Breast epithelium (tissue), 4 donors: ENCODE measurements at places on chromosomes 7 and 10.
A peak's percentile ranks its signal among the peaks of the same experiment; 100 is the strongest.

DNA sequence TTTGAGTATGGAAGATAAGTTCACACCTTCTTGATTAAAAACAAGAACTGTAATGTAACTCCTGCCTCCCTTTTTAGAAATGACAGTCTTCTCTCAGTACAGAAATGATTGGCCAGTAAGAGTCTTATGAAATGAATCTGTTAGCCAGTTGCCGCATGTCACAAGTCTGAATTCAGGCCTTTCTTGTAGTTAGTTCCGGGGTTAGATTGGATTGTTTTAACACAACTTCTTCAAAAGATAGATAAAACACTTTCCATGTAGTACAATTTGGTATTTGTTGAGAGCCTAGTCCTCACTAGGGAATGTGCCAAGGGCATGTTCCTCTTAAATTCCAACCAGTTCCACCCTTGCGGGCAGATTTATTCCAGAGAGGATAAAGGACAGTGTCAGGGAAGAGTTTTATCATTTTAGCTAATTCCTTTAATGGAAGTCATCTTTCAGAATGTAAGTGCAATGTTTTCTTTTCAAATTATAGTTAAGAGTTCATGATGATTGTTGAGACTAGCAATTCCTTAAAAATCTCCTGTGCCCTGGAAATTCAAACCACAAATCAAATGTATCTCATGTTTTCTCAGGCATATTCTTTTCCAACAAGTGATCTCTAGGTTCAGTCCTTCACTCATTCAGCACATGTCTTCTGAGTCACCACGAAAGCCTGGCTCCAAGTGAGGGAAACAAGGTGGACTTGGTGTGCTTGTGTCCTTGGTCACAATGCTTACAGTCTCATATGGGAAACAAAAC is 4.1 kb downstream of the FHIP2A start:
- no peak for DNase-seq

DNA sequence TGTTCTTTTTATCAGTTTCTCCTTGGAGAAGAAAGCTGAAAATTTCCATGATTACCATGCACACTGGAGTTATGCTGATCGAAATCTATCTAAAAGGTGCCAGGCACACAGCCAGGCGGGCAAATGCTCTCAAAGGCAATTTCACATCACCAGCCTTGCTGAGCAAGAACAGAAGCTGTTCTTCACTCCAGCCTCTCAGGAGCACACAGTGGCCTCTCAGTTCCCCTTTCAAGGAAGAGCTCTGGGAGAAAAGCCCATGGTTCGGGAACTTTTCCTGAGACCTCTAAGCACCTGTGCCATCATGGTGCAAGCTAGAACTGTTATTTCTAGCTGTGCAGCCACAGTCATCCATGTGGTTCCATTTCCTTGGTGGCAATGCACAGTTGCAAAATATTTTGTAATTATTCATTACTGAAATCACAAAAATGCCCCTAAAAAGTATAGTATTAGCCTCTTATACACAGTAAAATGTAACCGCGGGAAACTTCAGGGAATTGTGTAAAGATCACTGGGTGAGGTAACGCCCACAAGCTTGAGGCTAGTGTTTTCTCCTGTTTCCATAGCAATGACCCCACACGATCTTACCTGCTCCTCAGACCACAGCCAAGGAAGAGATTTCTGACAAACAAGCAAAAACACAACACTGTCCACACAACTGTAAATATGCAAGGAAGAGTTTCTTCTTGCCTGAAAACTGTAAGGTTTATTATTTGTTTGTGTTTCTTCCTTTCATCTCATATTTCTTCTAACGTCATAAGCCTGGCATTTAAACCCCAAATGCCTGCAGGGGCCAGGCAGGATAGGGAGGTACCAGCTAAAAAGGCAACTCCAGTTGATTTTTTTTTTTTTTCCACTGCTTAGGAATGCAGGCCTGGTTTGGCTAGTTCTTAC is 121.2 kb downstream of the FAM107B start:
- peak; percentile 60 for DNase-seq

DNA sequence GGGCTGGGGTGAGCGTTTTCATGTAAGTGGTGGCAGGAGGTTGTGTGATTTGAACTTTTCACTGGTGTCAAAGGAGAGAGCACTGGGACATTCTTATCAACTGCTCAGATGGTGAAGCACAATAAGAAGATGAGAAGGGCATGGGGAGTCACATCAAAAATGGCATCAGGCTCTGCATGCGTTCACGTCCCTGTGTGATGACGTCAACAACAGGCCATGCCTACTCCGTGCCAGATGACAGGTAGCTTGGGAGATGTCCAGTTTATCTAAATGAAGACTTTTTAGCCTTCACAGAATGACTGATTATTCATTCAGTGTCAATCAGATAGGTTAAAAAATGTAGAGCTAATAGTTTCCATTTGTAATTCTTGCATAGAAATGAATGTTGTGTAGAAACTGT is 264.3 kb upstream of the POM121L12 start:
- DNase-seq, result no peak

GRCh38 chr10:14736600-14737081 is 38.1 kb downstream of the FAM107B start:
- DNase-seq, result no peak

DNA sequence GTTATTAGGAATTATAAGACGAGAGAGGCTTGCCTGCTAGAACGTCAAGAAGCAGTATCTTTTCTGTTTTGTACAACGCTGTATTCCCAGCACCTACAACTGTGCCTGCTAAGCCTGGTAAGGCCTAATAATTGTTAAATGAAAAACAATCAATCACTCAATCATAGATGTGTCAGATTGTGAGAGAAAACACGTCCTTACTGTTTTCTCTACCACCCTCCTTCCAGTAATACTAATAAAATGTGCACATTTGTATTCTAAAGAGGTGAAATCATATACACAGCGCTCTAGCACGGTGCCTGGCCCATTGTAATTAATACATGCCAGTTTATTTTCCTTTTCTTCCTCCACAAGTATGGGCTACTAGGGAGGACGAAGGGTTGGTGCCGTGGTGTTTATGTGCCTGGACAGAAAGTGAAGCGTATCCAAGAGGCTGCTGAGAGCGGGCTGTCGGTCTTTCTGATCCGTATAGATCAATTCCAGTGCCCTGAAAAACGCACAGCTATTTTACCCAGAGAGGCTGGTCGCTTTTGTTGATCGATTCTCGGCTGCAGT is 1.5 kb upstream of the AUTS2 start:
- DNase-seq, result no peak

GRCh38 chr10:76864922-76865321 is 772.7 kb downstream of the KCNMA1 start:
- DNase-seq, result no peak

GRCh38 chr7:133478591-133479135 is 225.8 kb downstream of the EXOC4 start:
- DNase-seq, result no peak

- no peak for DNase-seq
Measured at GRCh38 chr10:69816521-69816920, 14.8 kb downstream of the COL13A1 start.

- no peak for DNase-seq
Measured at GRCh38 chr7:146175716-146176115, 59.1 kb downstream of the CNTNAP2 start.

DNA sequence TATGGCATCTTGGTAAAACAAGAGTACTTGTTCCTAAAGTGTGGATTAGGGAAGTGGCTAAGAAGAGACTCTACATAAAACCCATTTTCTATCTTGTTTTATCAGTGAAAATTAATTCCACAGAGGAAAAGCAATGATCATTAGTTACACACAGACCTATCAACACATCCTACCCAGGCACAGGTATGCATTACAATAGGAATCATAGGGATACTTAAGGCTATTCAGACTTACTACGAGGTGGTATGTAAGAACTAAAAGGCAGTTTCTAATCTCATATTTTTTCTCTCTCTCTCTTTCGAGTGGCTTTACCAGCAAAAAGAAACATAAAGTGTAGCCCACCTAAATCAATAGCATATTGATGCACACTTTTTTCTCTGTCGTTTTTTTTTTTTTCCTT is 166.3 kb upstream of the FEZF1 start:
- no peak for DNase-seq

DNA sequence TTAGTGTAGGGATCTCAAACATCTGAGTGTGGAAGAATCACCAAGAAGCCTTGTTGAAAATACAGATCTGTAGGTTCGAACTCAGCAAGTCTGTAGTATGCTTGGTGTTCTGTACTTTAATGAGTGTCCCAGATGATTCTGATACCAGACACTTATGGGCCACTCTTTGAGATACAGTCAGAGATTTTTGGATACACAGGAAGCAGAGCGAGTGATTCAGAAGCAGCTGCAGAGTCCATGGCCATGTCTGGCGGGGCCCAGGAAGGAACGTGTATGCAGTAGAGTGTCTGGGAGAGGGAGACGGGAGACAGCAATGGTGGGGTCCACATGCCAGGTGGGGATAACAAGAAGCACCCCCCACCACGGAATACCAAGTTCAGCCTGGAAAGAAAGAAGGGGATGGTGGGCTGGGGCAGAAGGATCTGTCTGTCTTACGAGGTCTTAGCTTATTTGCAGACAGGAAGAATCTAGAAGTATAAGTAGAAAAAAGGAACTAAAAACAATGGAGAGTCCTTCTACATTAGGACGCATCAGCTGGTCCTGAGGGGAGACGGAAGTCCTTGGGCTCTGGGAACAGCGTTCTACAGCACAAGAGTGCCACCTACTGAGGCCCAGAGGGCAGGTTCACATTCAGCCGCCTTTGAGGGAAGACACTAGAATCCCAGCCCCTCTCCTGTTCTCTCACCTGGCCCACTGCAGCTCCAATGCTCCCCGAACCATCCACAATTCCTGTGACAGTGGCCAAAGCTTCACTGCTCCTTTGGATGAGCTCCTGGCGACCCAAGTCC is 55.4 kb downstream of the SLC37A3 start:
- DNase-seq, result no peak

DNA sequence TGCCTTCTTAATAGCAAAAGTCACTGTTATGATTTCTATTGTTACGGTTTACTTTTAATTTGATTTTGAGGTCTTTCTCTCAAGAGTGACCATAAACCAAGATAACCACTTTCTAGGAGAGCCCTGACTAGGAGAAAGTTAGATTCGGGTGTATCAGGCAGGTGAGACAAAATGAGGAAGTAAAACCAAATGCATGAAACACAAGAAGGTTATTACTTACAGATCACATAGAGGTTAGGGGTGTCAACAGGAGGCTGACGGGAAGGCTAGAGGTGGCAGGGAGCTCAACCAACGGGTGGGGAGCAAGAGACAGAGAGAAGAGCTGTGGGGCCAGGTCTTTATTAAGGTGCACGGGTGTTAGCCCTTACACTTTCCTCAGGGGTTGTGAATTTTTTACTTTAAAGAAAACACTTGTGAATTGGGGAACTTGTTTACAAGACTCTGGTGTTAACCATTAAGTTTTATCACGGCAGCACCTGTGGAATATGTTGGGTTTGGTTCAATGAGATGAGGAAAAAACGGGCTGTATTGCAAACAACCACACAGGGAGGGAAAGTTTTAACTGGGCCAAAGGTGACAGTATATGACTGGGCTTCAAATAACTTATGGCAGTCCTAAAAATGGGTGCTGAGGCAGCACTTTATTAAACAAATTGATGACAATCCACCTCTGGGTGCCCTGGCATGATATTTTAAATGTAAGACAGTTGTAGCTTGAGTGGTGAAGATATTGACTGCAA is 154.9 kb downstream of the SDHAF3 start:
- no peak for DNase-seq

DNA sequence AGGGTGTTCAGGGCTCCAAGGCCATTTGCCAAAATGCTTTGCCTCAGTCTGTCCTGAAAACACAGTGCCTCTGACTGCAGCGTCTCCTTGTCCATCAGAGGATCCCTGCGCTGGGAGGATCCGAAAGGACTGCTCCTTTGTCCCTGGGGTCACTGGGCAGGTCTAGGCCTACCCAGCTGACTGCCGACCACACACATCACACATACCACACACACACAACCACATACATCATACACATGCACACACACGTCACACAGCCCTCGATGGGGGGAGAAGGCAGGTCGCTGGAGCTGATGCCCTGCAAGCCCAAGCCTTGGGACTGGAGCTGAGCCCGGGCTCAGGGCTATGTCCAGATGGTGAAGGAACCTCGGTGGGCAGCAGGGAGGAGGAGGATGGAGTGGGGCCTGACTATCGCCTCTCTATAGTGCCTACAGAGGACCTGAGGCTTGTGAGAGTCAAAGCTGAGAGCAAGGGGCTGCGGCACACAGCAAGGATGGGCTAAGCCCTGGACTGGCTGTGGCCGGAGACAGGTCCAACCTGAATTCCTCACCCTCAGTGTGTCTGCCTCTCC is 29.1 kb downstream of the GPRIN2 start:
- DNase-seq, result peak; percentile 54

DNA sequence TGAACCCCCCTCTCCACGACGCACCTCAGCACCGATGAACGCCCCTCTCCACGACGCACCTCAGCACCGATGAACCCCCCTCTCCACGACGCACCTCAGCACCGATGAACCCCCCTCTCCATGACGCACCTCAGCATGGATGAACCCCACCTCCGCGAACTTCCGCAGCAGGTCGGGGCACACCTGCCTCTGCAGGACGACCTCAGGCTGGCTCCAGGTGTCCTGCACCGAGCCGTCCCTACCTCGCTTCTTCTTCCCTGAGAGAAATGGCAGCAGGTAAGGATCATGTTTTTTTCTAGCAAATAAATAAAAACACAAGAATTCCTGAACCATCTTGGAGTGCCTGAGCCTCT is 24.1 kb downstream of the CFAP46 start:
- no peak for DNase-seq

GRCh38 chr7:94300176-94300835 is 94.4 kb upstream of the COL1A2 start:
- DNase-seq, result no peak

DNA sequence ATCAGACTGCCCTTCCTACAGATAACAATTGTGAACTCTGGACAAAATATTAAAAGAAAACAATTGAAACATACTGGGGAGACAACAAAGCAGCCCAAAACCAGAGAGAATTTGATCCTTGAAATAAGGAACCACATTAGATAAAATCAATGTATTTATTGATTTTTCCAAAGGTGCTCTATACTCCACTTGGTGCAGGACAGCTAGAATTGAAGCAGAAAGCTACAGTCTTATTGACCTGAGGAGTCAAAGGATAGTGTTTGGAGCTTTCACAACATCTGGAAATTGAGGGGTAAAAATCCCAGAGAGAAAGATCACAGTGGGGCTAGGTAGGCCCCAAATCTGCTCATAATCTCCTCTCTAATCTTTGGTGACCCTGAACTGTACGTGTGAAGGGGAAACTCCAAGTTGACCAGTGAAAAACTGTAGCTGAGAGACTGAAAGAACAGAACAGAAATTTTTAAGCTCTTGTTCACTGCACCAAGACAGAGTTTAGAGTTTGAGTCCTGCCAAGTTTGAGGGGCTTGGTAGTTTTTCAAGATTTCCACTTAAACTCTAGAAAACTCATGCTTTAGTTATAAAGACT is 70.2 kb downstream of the SAMD9 start:
- DNase-seq, result no peak

- no peak for DNase-seq
Measured at GRCh38 chr7:31948029-31948428, 122.2 kb downstream of the PDE1C start.

- DNase-seq, result peak; percentile 94
Measured at GRCh38 chr7:94657771-94658693, 2.1 kb upstream of the SGCE start.

DNA sequence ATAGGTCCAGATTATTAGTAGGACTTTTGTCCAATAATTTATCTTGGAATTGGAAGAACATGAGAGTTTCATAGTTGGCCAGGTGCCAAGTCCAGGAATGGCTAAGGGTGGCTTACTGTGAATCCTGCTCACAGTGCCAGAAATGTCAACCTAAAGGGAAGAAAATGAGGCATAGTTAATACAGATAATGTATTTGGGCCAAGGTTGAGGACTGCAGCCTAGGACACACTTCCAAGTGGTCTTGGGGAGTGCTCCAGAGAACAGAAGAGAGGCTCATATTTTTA is 78.2 kb downstream of the MAPK8 start:
- no peak for DNase-seq

GRCh38 chr7:134802762-134803161 is 23.3 kb downstream of the CALD1 start:
- no peak for DNase-seq
